Smooth muscle cell of the brain vasculature (primary cell): ENCODE measurements at places on chromosomes 2 and 18.

DNA sequence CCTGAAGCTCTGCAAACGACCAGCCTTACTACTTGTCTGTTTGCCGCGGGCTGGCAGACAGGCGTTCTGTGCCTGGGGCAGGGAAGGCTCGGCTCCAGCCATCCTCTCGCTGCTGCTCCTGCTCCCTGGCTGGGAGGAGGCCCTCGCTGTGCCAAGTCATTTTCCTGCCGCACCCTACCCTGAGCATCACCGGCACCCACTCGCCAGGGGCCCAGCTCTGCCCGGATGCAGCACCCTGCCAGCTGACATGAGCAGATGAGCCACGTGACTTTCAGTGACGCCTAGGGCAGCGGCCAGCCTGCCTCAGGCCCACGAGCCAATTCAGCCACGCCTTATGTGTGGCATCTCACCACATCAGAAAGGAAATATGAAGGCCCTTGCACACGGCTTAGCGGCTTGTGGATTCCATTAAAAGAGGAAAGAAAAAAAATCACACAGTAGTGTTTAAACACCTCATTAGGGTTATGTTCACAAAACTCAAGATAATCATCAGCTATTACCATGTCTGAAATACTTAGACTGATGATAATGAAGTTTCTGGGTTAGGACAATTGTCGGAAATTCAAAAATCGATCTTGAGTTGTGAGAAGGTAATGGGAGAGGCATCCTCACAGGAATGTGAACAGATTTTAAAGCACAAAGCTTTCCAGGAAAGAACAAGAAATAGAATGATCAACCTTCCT, 250.5 kb downstream of the TWIST2 start:
- DNase-seq = no peak

DNA sequence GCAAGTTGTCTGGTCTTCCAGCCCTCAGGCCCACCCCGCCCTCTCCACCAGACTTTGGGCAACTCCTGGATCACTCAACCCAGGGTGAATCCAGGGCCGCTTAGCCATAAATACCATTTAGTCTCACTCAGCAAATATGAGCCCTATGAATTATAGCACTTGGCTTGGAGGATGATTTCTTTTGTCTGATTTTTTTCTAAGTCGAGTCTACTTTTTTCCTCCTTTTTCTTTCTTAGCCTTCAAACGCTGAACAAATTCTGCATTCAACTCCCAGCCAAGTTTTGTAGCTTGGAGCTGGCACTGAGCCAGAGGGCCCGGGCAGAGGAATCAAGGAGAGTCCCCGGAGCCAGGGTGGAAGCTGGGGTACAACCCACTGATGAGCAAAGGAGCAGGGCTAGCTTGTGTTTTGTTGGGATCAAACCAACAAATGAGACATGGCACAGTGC, 48.7 kb downstream of the SERTAD2 start:
- no peak for DNase-seq

GRCh38 chr18:11831921-11832320, 19.3 kb upstream of the CHMP1B start:
- no peak for DNase-seq

GRCh38 chr2:217834744-217835513, 167.9 kb downstream of the TNS1 start:
- no peak for DNase-seq

DNA sequence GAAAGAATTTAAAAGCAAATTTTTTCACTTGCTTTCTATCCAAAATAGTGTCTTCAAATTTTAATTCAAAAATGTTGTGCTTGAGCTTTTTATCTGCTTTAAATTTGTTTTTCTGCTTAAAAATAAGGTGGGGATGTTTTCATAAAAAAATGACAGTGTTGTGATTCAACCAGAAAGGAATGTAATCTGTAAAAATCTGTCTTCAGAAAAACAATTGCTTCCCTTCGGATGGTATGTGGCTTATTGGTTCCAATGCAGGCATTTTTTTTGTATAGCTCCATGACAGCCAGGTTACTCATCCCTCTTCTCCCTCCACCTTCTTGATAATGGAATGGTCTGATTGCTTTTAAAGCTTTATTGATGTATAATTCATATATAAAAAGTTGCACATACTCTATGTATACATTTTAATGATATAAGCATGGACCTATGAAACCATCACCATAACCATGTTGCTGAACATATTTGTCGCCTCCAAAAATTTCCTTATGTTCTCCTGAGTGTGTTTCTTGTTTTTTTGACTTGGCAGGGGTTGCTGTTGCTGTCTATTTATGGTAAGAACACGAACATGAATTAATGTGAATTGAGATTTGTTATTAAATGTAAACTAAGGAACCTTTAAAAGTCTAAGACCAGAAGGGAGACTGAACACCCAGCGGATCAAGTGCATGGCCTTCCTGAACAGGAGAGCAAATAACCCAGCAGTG, 363.7 kb upstream of the SPHKAP start:
- DNase-seq = no peak

- no peak for DNase-seq
Observed at GRCh38 chr2:42843611-42844010, 51.2 kb upstream of the HAAO start.

DNA sequence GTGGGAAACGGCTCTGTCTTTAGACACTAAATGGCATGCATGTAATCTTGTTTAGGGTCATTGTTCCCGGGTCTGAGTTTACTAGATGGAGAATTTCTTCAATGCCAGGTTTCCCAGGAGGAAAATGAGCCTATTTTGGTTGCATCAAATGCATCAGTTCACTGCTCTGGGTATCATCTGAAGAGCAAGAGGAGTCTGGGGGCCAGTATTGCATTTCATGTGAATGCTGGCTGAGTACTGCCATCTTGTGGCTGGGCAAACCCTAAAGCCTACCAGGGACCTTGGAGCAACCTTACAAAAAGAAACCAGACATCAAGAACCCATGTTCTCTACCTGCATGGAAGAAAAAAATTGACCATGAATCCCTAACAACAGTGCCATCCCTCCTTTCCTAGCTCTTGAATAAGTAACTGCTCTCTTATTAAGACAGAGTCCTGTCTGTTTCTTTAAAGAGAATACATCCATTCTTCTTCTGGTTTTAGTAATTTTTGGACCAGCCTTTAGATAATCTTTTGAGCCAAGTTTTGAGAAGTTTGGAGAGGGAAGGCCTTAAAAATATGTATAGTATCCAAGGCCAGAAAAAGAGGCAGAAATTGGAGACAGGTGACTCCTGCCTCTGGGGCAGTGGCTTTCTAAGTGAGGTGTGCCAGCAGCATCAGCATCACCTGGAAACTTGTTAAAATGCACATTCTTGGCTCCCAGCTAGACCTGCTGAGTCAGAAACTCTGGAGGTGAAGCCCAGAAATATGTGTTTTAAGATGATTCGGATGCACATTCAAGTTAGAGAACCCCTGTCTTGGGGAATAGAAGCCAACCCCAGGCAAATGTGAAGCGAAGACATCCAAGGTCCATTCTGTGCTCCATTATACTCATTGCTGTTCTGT, 261.0 kb upstream of the CXCR4 start:
- no peak for DNase-seq

GRCh38 chr2:66696886-66697285, 262.0 kb downstream of the MEIS1 start:
- DNase-seq = no peak

GRCh38 chr2:62343206-62343605, 147.3 kb downstream of the B3GNT2 start:
- DNase-seq = no peak

- no peak for DNase-seq
Observed at GRCh38 chr2:48965204-48965603, 189.1 kb downstream of the FSHR start.

DNA sequence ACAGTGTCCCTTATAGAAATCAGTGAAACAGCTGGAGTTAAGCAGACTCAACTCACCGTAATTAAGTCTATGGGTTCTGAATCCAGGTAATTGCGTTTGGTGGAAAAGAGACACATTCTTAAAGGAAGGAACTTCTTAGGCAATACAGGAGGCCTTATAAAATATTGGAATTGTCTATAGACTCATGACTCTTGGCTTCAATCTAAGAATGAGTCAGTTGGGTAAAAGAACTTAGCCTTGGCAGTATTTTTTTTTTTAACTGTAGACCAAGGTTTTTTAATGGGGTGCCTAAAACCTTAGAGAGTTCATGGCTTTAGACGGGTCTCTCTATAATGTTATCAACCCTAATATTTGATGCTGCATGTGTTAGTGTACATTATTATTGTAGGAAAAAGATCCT, 47.6 kb downstream of the CCDC85A start:
- no peak for DNase-seq

DNA sequence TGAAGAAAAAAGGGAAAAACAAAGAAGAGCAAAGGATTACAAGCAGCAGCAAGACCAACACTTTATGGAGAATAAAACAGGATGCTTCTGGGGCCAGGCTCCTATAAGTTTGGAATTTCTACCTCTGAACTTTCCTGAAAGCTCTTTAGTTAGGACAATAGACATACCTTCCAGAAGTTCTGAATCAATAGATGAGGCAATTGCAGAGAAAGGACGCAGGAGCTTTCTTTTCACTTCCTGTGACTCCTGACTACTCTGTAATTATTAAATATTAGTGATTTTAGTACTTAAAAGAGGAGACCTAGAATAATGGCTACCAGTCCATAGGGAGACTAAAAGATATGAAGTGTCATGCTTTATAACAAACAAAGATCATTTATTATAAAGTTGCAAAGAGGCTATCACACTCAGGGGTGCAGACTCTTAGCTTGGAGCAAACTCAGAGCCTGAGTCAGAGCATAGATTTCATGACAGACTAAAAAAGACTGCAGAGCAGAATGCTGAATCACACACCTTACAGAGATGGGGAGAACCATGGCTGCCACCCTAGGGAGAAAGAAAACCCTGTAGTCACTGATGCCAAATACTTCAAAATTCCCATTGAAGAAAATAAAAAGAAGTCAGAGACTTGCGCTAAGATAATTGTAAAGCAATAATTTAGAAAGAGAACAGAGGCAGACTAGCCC, 52.5 kb upstream of the FAM136A start:
- DNase-seq = no peak

DNA sequence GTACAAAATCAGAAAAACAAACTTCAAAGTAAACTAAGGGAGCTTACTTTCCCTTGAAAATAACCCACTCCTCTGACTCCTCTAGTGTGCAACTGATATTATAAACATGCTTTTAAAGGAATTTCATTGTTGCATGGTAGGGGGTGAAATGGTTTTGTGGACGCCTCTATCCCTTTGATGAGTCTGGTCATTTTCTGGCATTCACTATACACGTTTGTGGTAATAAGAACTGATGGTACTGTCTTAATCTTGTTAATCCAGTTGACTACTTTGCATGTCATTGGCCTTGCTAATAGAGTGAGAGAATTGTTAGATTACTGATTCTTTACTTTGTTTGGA, 2.8 kb downstream of the INSIG2 start:
- no peak for DNase-seq

DNA sequence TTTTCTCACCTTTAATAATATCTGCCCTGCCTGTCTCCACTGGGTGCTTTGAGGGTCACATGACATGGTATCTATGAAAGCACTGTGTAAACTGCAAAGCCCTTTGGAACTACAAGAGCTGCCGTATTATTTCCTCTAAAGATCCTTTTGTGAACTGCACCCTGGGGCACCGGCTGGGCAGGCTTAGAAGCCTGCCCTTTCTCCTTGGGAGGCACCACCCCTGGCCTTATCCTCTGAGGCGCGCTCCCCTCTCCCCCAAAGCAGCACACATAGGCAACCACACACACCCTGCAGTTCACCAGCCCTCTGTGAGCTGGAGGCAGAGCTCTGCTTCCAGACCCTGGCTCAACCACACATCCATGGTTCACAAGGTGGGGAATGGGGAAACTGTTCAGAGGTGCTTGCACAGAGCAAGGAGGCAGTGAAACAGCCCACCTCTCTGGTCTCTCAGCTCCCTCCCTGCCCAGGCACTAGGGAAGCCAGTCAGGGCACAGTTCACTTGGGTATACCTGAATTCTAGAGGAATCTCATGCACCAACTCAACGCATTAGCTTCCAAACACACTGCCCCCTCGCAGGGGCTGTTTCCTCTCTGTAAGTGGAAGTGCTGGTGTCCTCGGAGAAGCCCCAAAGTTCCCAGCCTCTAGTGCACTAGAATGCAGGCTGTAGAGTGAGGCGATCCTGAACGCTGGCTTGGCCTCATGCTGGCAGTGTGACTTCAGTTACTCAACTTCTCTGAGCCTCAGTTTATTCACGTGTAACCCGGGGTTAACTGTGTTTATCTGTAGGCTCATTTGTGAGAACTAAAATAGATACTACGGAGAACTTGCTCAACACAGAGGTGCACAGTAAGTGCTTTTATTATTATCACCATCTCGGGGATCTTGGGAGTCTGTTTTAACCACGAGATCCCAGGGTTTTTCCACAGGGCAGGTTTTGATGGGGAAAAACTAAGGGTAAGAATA, 11.0 kb downstream of the SIGLEC15 start:
- no peak for DNase-seq

DNA sequence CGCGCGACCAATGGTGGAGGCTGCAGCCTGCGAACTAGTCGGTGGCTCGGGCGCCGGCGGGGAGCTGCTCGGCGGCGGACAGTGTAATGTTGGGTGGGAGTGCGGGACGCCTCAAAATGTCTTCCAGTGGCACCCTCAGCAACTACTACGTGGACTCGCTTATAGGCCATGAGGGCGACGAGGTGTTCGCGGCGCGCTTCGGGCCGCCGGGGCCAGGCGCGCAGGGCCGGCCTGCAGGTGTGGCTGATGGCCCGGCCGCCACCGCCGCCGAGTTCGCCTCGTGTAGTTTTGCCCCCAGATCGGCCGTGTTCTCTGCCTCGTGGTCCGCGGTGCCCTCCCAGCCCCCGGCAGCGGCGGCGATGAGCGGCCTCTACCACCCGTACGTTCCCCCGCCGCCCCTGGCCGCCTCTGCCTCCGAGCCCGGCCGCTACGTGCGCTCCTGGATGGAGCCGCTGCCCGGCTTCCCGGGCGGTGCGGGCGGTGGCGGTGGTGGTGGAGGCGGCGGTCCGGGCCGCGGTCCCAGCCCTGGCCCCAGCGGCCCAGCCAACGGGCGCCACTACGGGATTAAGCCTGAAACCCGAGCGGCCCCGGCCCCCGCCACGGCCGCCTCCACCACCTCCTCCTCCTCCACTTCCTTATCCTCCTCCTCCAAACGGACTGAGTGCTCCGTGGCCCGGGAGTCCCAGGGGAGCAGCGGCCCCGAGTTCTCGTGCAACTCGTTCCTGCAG, at the start of gene HOXD9:
Gene HOXD9 (plus strand): TSS at position 37 of the 728 bp plus-strand sequence. CDS start 50 bp downstream, at position 87.
- no peak for DNase-seq

DNA sequence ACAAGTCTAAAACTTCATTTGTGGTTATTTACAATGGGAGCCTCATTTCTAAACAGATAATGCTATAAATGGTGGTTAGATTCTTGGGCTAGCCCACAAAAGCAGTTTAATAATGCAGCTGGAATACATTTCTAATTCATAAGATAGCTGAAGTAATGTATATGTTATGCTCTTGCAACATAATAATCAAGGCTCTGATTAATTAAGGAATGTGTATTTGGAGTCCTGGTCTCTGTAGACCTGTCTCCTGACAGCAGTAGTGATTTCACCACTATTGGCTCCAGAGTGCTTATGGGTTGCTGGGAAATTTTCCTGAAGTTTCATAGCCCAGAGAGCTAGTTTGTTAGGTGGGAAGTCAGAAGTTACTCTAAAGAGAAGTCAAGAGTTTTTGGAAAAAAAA, 21.3 kb upstream of the CDC42EP3 start:
- DNase-seq = no peak

GRCh38 chr2:173739006-173739405, 226.2 kb downstream of the SP3 start:
- DNase-seq = no peak
